ENCODE measurements at places on chromosomes 2 and 18.

- DNase-seq = no peak
Observed at GRCh38 chr2:144438801-144439631, 80.9 kb downstream of the ZEB2 start.

GRCh38 chr18:77457681-77458080 lies 208.0 kb downstream of the GALR1 start:
- DNase-seq = no peak

GRCh38 chr2:83022631-83023210 lies 1436.4 kb downstream of the SUCLG1 start:
- DNase-seq = no peak

GRCh38 chr2:23533338-23533695 lies 148.3 kb downstream of the KLHL29 start:
- no peak for DNase-seq

- no peak for DNase-seq
Observed at GRCh38 chr2:139773720-139774277, 993.6 kb upstream of the NXPH2 start.

GRCh38 chr2:218238887-218239286 lies 21.9 kb downstream of the ARPC2 start:
- no peak for DNase-seq

GRCh38 chr2:71672826-71673795 lies 219.8 kb downstream of the DYSF start:
- no peak for DNase-seq

- no peak for DNase-seq
Observed at GRCh38 chr18:67483237-67483636, 33.3 kb downstream of the DSEL start.

GRCh38 chr2:197786010-197786877 lies 1.1 kb upstream of the BOLL start:
- no peak for DNase-seq

DNA sequence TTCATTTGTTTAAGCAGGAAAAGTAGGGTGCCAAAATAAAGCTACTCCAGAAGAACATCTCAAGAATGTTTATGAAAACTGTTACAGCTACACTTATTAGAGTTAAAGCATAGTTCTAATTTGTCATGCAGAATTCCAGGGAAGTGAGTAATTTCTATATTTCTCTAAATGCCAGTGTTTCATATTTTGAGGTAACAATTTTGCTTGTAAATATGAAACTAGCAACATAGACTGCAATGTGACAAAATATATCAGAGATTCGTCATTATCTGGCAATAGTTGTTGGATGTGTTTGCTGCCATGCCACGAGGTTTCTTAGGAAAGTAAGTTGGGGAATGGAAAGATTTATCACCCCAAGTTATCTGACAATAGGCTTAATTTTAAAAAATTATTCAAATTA lies 424.1 kb upstream of the ZEB2 start:
- no peak for DNase-seq

DNA sequence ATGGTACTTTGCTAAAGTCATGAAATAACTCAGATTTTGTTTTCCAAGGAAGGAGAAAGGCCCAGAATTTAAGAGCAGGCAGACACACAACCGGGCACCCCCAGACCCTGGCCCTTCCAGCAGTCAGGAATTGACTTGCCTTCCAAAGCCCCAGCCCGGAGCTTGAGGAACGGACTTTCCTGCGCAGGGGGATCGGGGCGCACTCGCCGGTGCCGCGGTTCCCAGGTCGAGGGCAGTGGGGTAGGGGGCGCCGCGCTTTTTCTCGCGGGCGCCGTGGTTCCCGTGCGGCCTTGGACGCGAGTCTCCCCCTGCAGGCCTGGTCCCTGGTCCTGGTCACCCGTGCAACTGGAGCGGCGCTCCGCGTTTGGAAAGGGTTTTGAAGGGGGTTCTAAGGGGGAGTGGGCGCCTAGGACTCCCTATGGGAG lies 1.2 kb downstream of the ZNF236 start:
- no peak for DNase-seq

GRCh38 chr2:222862909-222863544 lies 2.2 kb downstream of the ACSL3 start:
- DNase-seq = no peak

- DNase-seq = no peak
Observed at GRCh38 chr2:8312861-8313830, 368.7 kb upstream of the ID2 start.

- DNase-seq = no peak
Observed at GRCh38 chr18:58960508-58960907, 95.8 kb downstream of the ZNF532 start.

DNA sequence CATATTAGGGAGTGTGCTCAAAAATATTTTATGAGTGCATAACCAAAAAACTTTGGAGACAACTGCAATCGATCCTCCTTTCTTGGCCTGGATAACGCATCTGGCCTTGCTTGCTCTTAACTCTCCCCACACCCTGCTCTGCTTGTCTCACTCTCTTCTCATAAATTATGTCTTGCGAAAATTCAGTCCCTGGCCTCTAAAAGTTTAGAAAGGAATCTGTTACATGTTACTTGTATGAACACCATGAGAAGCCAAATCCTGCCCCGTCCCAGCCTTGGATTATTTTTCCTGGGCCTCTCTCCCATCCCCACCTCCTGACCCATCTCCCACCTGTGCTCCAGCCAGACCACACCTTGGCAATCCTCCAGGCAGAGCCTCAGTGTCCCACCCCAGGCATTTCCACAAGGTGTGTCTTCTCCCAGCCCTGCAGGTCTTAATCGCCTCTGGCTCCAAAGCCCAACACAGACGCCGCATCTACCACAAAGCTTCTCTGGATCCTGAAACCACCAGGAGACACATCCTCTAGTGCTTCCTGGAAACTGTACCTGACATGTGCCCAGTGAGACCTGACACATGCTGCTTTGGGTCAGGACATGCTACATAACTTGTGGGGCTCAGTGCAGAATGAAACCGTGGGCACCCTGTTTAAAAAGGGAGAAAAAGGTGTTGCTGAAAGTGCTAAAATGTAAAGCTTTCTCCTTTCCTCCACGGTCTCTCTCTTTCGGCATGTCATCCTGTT lies 99.6 kb upstream of the ST3GAL5 start:
- DNase-seq = no peak

GRCh38 chr18:6363216-6363615 lies 51.5 kb downstream of the L3MBTL4 start:
- DNase-seq = no peak

GRCh38 chr18:25141886-25142285 lies 210.1 kb downstream of the ZNF521 start:
- DNase-seq = no peak

DNA sequence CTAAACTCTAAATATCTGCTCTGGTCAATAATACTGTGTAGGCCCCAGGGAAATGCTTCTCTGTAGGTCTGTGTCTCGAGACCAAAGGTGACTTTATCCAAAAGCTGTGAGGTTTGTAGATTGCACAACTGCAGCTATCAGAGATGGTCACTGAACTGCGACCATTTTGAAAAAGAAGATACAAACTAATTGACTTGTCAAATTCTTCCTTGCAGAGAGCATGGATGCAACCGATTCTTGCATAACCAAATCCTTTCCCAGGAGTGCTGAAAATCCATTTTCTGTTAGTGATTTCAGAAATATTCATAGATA lies 155.8 kb downstream of the SH3BP4 start:
- DNase-seq = no peak

DNA sequence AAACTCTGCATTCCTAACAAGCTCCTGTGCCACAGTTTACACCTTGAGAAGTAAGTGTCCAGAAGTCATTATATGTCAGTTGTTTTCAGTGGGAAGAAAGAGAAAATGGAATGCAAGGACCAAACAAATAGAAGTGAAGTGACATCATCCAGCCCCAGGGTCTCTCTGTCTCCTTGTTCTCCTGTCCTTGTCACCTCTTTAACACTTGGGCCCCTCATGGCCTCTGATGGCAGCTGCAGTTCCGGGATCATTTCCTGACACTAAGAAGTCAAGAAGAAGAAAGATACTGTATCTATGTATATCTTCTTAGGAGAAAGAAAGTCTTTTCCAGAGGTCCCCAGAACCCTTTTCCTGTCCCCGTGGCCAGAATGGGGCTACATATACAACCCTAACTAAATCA lies 2.8 kb upstream of the CFAP221 start:
- DNase-seq = no peak

- peak; percentile 84 for DNase-seq
Observed at GRCh38 chr2:179031731-179032408, 18.1 kb downstream of the CCDC141 start.

GRCh38 chr2:25566694-25567093 lies 106.7 kb downstream of the DTNB start:
- DNase-seq = no peak

GRCh38 chr2:66408905-66409304 lies 26.0 kb upstream of the MEIS1 start:
- no peak for DNase-seq

DNA sequence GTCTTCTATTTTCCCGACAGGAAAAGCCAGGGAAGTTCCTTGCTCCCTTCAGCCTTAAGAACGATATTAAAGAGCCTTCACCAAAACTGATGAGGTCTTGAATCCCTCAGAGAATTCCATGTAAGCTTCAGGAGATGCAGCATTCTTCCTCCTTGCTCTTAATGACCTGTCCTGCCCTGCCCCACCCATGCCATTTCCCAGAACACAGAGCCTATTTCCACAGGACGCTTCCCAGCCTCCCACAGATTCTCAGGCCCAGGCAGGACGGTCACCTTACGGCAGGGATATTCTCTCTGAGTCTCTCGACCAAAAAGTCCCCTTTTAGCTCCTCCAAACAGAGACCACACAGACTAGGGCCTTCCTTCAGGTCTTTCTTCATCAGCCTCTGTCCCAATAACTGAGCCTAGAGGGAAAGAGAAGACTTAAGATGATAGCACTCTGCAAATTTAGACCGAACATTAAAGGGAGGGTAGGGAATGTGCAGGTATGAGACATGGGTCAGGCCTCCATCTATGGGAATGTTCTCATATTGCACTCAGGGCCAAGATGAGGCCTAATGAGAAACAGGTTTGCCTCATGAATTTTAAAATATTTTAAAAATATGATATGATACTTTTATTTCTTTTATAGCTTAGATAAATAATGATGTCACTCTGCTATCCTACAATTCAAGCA lies 62.1 kb downstream of the COBLL1 start:
- DNase-seq = no peak
